ENCODE measurements at places on chromosomes 3 and 15.
A peak's percentile ranks its signal among the peaks of the same experiment; 100 is the strongest.

GRCh38 chr3:88584451-88584850 is 434.7 kb downstream of the C3orf38 start:
- no peak for DNase-seq

DNA sequence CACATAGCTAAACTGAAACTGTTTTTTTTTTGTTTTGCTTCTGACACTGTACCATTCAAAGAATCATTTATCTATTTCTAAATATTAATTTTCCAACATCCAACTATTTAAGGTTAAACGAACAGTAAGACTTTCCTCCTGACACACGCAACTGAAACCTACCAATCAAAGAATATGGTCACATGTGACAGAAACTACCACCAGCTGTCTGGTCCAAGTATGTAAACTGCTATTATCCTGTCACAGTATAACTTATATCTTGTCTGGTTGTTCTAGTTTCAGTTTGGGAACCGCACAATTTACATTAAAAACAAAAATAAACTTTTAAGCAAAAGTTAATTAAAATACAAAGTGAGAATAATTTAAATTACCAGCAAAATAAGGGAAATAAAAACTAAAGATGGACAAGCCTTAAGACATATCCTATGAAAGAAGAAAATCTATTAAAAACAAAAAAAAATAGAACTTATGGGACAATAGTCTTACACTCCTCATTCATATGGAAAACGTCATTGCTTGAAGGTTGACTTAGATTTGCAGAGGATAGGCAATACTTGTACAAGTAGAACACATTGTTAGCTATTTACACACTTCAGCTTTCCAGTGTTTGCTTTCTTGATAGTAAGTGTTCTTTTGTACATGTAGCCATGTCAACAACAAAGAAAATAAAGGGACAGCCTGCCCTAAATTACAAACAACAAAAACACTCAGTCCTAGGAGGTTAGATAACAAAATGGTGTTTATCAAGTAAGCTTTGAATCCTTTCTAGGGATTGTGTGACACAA is 26.8 kb upstream of the CHRM5 start:
- no peak for DNase-seq

- no peak for DNase-seq
Measured at GRCh38 chr3:53555068-53555588, 60.7 kb downstream of the CACNA1D start.

- DNase-seq = no peak
Measured at GRCh38 chr3:72042397-72043203, 257.7 kb upstream of the PROK2 start.

- DNase-seq = no peak
Measured at GRCh38 chr3:171330938-171331337, 129.3 kb downstream of the TNIK start.

DNA sequence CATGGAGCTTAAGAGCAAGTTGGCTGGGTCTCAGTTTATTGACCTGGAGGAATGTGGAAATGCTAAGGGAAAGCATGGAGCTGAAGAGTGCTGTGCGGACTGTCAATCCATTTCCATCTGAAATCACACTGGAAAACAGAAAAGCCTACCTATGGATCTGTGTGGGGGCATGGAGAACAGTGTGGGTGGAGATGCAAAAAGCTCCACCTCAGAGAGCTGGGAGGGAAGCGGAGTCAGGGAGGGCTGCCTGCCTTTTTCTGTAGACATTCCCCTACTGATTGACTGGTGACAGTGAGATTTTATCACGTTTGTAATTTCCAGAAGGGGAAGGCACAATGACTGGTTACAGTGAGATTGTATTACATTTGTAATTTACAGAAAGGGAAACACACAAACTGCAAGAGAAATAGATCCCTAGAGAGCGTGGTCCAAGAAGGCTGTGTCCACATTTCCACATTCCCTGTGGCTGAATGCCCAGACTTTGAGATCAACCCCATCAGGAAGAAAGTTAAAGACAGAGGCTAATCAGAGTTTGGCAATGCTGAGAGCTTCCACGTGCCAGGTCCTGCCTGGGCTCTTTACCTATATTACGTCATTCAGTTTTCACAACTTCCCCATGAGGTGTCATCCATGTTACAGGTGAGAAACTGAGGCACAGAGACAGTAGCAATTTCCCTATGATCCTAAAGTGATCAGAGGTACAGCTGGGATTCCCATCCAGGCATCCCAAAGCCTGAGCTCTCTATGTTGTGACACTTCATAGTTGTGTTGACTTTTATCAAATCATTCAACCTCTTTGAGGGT is 67.7 kb upstream of the NSMCE3 start:
- DNase-seq = no peak

DNA sequence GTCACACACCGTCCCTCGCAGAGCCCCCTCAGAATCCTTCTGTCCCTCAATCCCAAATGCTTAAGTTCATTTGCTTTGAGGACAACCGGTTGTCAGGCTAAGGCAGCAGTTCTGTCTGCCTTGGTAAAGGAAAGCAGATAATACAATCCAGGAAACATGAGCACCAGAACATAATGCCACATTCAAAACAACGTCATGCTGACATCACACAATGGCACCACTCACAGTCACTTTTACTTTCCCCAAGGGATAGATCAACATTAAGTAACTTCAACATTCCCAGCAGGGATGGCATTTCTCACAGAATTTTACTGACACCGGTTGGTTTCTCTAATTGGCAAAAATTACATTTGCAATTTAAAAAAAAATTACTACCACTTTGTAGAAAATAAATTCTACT is 74.6 kb upstream of the PSMD6 start:
- DNase-seq = no peak

GRCh38 chr15:38555686-38556334 is 8.8 kb downstream of the RASGRP1 start:
- DNase-seq = no peak

DNA sequence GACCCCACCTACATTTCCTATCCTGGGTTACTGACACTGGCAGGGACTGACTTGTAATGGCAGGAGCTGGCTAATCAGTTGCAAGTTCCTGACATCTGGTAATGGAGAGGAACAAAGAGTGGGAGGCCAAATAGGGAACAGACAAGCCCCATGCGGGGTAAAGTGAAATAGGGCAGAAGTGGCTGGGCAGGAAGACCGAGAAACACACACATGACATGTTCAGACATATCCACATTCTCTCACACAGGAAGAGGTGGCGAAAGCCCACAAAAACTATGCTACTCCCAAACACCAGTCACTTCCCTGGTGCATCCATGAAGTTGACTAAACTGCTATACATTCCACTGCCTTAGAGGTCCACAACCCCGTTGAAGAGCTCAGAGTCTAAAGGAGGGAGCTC is 394.1 kb upstream of the TBL1XR1 start:
- DNase-seq = no peak

- DNase-seq = no peak
Measured at GRCh38 chr3:108079043-108079442, 11.8 kb downstream of the CD47 start.

- no peak for DNase-seq
Measured at GRCh38 chr3:172687501-172687900, 23.4 kb downstream of the NCEH1 start.

DNA sequence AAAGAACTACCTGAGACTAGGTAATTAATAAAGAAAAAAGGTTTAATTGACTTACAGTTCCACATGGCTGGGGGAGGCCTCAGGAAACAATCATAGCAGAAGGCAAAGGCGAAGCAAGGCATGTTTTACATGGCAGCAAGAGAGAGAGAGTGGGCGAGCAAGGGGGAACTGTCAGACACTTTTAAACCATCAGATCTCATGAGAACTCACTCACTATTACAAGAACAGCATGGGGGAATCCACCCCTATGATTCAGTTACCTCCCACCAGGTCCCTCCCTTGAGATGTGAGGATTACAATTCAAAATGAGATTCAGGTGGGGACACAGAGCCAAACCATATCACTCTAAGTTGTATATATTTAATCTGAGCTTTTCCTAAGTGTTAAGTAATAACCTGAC is 79.0 kb upstream of the MLF1 start:
- no peak for DNase-seq

DNA sequence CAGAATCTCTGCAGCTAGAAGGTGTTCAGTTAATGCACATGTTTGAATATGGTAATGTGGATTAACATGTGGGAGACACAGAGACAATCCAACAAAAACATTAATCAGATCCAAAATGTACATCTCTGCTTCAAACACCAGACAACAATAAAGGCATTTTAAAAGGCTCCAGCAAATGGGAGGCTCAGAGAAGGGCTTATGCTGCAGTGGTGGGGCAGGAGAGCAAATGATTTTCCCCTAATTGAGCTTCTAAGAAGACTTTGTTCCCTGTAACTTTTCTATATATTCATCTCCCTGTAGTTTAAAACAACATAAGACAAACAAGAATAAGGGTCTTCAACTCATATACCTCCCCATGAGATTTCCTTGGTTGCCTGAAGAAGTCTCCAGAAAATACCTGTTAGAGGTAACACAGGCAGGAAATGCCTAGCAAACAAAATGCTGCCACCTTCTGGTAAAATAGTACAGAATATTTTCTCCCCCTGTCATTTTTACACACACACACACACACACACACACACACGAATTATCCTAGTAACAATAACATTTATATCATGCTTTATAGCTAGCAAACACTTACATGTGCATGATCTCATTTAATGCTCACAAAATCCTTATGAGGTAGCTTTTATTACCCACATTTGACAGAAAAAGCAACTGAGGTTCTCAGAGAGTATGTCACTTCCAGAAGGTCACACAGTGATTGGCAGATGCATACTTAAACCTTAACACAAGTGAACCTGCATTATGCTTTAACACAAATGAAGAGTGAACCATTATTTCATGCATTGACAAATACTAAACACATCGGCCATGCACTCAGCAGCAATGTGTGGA is 123.4 kb upstream of the MB21D2 start:
- DNase-seq = peak; percentile 60

GRCh38 chr15:67968564-67968963 is 85.6 kb upstream of the PIAS1 start:
- no peak for DNase-seq

DNA sequence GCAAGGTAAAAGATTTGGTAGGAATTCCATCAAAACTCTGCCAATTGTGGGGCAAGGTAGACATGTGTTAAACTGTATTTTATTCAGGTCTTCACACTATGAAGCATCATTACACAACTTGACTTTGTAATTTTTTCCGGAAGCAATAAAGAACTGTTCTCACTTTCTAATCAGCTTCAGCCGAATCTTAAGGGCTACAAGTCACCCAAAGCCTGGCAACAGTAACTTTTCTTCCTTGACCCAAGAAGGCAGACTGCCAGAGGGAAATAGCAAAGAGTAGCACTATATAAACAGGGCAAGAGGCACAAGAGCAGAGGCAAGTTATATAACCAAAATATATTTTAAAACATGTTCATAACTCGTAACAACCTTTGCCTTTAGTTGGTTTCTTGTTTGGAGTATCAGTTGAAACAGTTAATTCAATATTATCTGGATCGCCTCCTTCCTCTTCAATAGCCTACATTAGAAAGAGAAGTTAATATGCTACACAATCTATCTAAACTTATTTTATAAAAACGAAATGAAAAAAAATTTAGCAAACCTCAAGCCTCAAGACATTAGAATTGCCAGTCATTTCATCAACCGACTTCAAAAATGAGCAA is 1.4 kb downstream of the SLTM start:
- no peak for DNase-seq

- DNase-seq = peak; percentile 91
Measured at GRCh38 chr3:163924600-163924999, 1153.7 kb downstream of the SI start.

- DNase-seq = no peak
Measured at GRCh38 chr15:90763366-90764099, 46.4 kb downstream of the BLM start.

GRCh38 chr3:14810801-14811661 is 7.7 kb upstream of the FGD5 start:
- DNase-seq = no peak

GRCh38 chr15:71366522-71366921 is 251.3 kb downstream of the THSD4 start:
- DNase-seq = no peak

- DNase-seq = no peak
Measured at GRCh38 chr3:59654123-59654479, 604.3 kb upstream of the CFAP20DC start.

DNA sequence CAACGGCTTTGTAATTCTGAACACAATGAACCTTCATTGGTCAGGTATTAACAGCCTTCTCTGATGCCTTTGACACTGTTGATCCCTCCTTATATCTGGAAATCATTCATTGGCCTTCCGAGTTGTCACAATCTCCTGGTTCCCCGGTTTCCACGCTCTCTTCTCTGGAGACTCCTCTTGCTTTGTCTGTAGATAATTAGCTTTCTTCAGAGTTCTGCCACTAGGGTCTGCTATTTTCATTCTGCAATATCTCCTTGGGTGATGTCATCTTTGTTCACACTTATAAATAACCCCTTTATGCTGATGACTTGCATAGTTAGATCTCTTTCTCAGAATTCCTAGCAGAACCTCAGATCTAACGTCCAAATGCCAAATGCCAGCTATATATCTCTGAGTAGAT is 583.8 kb upstream of the ZNF717 start:
- no peak for DNase-seq

DNA sequence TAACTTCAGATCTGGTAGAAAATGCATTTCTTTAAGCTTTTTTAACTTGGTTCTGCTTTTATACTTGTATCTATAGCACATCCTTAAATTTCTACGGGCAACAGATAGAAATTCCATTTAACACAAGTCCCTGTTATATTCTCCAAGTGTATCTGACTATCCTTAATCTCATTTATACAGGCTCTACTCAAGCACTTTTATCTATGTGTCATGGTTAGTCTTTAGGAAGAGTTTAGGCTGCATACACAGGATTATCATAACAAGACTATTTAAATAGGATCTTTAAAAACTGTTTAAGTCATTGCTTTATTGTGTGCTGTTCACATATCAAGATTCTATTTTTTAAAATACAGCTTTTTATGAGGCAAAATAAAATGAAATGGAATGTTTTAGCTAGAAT is 52.7 kb downstream of the SETD5 start:
- no peak for DNase-seq

DNA sequence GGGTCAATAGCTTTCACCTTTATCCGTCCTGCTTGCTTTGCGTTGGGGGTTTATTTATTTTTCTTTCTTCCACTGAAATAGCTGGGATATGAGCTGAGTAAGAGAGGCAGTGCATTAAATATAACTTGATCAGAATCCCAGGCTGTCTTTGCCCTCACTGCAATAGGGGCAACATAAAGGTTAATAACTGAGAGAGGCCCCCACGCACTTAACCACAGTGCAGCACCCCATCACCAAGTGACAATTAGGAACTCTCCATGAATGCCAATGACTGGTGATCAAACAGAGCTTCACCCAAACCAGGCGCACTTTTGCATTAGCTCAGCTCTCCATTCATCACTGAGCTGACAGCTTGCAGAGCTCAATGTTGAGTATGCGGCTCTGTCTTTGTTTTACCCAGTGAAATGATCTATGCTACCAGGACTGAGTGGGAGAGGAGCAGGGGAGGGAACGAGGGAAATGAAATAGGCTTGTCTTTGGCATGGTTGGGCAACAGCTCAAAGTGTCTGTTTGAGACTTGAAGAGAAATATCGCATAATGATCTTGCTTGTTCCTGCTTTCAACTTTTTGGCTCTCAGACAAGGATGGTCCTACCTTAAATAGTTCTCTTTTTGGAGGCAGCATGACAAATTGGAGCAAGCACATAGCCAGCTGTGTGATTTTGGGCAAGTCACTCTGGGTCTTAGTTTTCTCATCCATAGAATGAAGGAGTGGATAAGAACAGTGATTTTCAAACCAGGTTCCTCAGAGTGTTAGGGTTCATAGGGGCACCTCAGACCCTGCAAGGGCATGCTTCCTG is 14.5 kb upstream of the GLCE start:
- DNase-seq = no peak

GRCh38 chr15:61025308-61025707 is 203.8 kb downstream of the RORA start:
- no peak for DNase-seq

- peak; percentile 79 for DNase-seq
Measured at GRCh38 chr3:49929291-49930167, at the start of gene MON1A. MON1A (minus strand) TSS chr3:49929811; CDS start chr3:49913346, 16,465 bp downstream.
